NCI-H1417 treated with DMSO at 0.1 percent for 48 hours (cell line): ENCODE measurements at places on chromosomes 12 and 14.

GRCh38 chr14:92589213-92589852 is 75.8 kb downstream of the RIN3 start:
- no peak for DNase-seq

DNA sequence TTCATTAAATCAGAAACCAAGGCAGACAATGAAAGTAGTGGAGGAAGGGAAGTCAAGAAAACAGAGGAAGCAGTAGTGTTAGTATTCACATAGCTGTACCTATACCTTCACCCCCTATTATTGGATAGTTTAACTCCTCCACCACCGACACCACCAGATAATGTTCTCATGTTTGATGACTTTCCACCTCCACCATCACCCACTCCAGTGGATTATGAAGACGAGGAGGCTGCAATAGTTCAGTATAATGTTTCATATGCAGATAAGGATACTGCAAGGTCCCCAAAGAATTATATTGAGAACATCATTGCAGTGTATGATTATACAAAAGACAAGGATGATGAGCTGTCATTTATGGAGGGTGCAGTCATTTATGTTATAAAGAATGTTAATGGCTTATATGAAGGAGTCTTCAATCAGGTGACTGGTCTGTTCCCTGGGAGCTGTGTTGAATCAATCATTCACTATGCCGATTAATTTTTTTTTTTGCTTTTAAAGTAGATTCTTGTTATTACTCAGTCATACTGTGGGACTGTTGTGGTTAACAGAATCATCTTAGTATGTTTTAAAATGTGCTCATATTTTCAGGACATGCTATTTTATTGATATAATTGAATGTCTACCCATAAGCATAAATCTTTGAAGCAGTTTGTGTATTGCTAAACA is 32.2 kb upstream of the KTN1 start:
- DNase-seq, result no peak

DNA sequence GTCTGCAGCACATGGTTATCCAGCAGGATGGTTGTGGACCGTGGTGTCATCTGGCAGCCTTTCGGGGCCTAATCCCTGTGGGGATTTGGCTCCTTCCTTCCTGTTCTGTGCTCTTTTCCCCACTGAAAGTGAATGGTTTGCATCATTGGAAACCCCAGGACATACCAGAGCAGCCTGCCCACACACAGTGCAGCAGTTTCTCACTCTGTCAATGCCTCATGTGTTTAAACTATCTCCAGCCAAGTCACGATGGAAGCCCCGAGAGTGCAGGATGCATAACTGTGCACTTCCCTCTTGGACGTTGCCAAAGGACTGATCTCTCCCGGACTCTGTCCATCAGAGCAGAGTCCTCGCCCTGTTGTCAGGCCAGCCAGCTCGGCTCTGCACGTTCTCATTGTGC is 29.0 kb upstream of the AMN start:
- no peak for DNase-seq

DNA sequence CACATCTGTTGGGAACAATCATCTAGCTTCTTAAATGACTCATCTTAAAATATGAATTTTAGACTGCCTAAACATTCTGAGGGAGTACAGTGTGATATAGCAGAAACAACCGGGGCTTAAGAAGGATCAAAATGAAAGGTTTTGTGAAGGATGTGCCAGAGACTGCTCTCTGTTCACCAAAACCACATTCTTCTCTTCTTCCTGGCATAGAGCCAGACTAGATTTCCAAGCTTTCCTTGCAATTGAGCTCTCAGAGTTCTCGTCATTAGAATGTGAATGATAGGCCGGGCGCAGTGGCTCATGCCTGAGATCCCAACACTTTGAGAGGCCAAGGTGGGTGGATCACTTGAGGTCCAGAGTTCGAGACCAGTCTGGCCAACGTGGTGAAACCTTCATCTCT is 94.5 kb downstream of the LRRIQ1 start:
- DNase-seq, result no peak

DNA sequence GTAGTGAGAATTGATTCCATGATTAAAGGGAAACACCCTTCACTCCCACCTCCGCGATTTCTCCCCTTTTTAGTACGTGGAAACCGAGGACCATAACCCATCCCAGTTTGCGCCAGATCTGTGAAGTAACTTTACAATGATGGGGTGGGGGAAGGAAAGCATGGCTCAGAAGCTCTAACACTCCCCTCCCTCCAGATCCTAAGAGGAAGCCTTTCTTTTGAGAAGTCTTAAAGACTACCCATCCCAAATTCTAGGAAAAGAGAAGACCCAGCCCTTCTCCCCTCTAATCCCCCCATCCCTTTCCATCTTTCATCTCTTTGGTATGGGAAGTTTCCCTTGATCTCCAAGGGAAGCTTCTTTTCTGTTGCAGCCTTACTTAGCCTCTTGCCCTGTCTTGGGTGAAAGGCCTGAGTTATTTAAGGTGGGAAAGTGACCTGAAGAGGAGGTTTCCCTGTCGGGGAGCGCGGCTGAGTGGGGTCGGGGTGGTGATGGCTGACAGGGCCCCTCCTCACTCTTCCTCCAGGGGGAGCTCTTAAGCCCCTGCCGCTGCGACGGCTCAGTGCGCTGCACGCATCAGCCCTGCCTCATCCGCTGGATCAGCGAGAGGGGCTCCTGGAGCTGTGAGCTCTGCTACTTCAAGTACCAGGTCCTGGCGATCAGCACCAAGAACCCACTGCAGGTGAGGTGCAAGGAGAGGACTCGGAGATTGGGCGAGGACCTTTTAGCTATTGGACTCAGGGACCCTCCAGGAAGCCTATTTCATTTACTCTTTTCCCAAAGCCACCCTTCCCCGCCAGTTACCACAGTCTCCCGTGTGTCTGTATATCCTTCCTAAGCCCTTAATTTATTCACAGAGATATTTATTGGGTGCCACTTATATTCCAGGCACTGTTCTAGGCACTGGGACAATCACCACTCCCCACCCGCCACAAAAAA is 1.8 kb downstream of the MARCHF9 start:
- DNase-seq, result no peak

- DNase-seq, result no peak
Observed at GRCh38 chr12:124884587-124885438, 21.1 kb upstream of the SCARB1 start.

GRCh38 chr12:132588821-132589669 is 21.3 kb downstream of the LRCOL1 start:
- no peak for DNase-seq

- no peak for DNase-seq
Observed at GRCh38 chr14:70858641-70859040, 48.6 kb upstream of the PCNX1 start.

GRCh38 chr12:95548056-95548538 is 3.2 kb downstream of the USP44 start:
- DNase-seq, result no peak

GRCh38 chr14:67002994-67003753 is 186.1 kb upstream of the GARIN2 start:
- no peak for DNase-seq

DNA sequence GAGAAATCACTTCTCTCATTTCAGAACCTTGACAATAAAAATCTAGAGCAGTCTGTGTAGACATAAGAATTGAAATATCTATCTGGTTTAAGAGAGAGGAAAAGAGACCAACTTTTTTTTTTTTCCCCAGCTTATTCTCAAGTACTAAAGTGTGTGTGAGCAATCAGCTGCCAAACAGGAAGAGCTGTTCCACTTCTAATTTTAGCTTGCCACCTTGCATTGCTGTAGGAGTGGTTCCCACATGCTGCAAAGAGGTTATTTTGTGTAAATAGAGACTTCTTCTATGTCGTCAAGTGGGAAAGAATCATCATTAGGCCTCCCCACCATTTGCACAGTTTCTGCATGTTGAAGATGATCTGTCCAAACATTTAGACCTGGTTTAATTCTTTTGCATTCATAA is 142.6 kb downstream of the NPAS3 start:
- DNase-seq, result no peak

DNA sequence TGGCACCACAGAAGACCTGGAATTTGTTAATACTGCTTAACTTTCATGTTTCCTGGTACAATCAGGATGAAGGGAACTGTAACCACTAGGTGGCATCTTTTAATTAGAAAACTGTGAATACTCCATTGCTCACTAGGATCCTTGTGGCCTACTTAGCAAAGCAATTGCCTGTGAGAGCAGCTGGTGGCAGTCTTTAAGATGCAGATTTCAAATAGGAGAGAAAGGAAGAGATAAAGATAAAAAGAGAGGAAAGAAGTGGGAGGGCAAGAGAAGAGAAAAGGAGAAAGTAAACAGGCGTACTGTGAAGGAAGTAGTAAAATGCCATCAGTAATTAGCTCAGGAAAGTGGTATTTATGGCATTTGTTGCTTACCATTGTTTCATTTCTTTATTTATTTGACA is 114.5 kb downstream of the RAD51B start:
- DNase-seq, result peak; percentile 30

- DNase-seq, result no peak
Observed at GRCh38 chr12:94140556-94140955, 7.8 kb upstream of the PLXNC1 start.

- no peak for DNase-seq
Observed at GRCh38 chr14:63981569-63981968, 128.8 kb downstream of the SYNE2 start.

- DNase-seq, result no peak
Observed at GRCh38 chr14:79057333-79057732, 887.2 kb downstream of the NRXN3 start.

DNA sequence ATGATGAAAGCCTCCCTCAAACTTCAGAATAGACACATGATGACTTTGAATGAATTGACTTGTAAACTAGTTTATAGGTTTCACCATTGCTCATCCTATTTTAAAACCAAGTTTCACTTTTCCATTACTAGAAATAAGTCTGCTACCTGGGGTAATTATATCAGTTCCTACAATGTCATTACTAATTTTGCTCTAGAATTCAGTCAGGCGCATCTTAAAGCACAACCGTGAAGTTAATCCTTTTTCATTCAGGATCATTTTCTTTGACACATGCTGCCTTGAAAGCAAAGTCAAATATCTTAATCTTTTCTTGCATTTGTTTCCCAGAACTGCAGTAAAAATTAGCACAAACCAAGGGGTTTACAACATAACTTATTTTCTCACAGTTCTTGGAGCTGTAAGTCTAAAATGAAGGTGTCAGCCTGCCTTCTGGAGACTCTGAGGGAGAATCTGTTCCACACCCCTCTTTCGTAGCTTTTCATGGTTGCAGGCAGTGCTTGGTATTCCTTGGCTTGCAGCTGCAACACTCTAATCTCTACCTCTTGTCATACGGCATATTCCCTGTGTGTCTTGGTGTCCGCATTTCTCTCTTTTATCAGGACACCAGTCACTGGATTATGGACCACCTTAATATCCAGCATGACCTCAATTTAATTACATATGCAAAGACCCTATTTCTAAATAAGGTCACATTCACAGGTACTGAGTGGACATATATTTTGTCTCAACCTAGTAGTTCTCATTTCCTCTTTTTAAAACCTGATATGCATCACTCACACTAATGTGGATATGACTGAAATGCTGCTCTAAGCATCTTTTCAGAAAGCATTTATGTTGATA is 114.3 kb upstream of the PDZRN4 start:
- DNase-seq, result no peak

DNA sequence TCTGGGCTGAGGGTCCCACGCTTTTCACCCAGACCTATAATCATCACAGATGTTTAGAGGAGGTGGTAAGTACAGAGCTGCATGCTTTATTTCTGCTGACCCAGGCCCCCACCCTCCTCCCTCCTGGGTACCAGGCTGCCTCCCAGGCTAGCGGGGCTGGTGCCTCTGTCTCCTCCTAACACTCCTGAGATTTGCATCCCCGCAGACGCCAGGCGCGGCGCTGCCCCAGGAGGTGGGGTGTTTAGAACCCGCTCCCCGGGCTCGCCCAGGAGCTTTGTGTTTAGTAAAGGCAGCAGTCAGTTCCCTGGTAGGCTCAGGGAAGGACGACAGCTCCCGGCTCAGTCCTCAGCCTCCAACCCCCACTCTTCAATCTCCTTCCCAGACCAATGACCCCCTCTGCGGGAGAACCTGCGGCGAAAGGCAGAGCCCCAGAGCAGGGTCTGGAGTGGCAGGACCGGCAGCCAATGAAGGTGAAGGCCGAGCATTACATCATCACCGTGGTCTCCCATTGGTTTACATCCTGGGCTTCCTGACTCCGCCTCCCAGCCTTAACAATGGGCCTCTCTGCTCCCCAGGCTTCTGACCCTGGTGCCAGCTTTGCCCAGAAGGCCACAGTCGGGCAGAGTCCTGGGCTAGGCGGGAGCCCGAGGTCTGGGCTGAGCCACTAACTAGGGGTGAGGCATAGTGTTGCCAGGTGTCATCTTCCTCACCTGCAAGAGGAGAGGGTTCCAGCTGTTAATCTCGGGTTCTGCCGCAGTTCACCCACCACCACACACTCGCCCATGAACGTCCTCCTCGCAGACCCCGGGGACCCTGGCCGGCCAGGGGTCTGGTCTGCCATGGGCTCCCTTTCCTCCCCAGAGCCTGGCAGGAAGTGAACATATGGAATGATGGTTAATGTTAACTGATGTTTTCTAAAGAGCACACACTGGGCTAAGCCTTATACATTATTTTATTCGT is 57.5 kb downstream of the CALM1 start:
- DNase-seq, result no peak

DNA sequence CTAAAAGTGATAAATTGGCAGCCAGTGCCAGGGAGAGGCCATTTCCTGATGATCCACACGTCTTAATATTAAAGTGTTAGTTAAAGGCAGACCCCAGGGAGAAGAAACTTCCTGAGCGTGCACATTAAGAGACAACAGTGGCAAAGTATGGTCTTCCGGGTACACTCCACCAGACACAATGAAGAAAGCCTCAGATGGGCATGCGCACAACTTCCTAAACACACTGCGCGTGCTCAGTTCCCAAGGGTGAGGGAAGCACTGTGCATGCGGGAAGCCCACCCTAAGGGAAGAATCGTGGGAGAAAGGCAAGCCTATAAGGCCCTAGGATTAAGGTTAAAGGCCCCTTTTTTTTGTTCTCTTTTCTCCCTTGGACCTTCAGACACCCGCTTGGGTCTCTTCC is 140.7 kb upstream of the CDKN3 start:
- no peak for DNase-seq

- no peak for DNase-seq
Observed at GRCh38 chr12:79151956-79152355, 287.4 kb downstream of the SYT1 start.

DNA sequence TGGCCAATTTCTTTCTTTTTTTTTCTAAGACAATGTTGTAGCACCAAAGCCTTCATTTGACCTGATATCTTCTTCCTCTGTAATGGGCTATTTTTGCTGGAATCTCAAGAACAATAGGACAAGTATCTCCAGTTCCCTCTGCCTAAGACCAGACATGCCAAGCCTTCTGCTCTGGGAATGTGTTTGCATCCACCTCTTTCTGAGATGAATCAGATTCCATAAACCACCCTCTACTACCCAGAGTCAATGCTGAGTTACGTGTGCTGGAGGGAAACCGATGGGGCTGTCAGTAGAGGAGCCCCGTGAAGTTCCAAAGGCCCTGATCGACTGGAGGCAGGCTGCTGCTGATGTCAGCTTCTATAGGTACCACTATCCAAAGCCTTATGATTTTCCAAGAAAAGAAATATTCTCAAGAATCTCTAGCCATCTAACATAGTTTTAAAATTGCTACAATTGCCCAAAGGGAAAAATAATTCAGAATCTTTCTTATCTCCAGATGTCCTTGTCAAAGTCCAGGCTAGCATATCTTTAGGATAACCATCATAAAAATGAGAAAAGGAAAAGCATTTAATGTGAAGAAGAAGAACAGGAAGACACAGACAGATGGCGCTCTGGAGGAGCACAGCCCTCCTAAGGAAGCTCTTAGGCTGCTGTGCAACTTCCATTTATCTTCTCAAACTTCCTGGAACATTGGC is 101.9 kb downstream of the SLC8A3 start:
- DNase-seq, result peak; percentile 40

- DNase-seq, result no peak
Observed at GRCh38 chr14:23160924-23161522, 22.4 kb downstream of the SLC7A8 start.
